Activated CD4-positive, alpha-beta T cell treated with anti-CD3 and anti-CD28 coated beads for 48 hours (primary cell): ENCODE measurements at places on chromosomes 5 and 9.

GRCh38 chr9:128190013-128190412 is 1.4 kb downstream of the CIZ1 start:
- no peak for DNase-seq

DNA sequence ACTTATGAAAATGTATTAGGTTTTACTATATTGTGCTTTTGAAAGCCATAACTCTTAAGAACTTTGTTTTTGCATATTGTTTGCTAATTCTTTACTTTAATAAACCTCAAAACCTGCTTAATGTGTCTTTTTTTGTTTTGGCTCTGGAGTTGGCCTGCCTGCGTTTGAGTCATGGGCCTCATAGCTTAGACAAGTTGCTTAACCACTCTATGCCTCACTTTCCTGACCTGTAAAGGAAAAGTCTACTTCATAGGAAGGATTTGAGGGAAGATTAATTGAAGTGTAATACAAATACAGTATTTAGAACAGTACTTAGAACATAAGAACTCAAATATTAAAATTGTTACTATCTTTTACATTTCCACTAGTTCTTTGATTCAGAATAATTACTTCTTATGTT is 10.3 kb downstream of the SMIM32 start:
- no peak for DNase-seq

DNA sequence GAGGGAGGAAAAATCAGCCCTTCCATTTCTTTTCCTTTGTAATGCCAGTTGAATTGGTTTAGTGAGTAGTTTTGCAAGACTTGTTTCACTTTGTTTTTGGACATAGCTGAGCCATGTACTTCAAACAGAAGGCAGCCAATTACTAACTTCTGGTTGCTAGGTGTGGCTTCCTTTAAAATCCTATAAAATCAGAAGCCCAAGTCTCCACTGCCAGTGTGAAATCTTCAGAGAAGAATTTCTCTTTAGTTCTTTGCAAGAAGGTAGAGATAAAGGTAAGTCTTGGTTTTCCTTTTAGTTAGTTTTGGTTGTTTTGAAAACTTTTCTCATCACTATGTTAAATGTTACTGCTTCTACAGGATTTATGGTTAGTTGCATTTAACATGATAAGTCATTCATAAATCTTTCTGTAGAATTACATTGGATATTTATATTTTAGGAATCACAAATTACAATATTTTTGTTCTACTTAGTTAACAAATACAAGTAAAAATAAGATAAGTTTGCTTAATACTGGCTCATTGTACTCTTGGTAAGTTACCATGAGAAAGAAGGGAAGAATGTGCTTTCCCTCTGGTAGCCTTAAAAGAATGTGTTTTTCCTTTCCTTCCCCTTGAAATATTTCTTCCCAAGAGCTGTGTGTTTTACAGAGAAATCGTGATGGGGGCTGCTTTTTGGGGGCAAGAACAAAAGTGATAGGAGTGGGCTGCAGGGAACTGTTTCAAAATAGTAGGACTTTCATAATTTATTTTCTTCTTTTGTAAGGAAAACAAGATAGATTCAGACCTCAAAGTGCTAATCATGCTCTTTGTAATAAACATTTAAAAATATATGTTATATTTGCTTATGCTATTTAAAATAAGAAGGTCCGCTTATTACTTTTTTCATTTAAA is at the start of gene ANXA1:
Gene ANXA1, plus strand, starts transcription at position 213 of the 890 bp plus-strand sequence. CDS start 6,671 bp downstream, outside the sequence.
- DNase-seq, result no peak

DNA sequence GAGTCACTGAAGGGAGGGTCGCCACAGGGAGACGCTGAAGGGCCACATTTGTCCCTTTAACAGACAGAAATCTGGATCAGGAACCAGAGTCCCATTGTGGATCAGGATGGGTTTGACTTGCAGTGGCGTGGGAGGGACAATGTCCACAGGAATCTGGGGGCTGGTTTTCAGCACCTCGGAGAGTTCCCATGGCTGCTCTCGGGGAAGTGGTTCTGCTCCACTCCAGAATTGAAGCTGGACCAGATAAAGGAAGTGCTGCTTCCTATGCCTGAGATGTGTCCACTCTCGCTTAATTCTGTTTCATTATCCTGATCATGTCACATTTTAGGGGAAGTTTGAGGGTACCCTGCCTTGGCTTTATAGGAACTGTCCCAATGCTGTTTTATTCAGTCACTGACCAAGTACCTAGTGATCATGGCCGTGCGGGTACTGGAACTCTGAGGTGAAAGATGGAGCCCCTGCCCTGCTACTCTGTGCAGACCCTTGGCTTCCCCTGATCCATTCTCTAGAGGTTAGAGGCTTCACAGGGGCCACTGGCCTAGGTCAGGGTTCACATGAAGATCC is 28.7 kb downstream of the ENHO start:
- DNase-seq, result peak; percentile 48

- DNase-seq, result no peak
These were observed 22.3 kb upstream of the OMD start for GRCh38 chr9:92446536-92446935.

DNA sequence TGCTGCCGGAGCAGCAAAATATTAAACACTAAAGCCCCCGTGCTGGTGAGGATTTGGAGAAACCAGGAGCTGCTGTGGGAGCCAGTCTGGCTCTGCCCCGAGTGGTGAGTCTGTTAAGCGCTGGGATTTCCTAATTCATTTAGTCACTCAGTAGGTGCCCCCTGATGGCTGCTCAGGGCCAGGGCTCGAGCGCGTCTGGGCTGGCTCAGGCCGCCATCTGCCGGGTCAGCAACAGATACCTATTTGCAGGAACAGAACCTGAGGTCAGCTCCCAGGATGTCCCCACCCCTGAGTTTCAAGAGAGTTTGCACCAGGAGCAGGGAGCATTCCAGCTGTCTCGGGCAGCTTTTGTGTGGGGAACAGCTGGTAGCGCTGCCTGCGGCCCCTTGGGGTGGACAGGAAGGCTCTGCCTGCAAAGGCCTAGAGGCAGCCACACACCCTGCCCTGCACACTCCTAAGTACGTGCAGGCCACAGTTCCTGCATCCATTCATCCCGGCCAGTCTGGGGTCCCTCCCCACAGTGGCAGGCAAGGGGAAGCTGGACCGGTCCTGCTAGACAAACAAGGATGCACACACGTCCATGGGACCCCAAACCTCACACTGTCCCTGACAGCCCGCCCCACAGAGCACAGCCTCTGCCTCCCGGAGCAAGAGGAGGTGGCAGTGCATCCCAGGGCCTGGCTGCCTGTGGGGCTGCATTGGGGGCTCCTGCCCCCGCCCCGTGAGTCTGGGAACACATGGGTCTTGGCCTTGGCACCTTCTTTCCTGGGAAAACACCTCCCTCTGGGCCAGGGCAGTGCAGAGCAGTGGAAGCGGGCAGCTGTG is 83.7 kb downstream of the ADAMTS2 start:
- DNase-seq, result no peak

GRCh38 chr9:71908825-71909224 is 2.2 kb downstream of the ABHD17B start:
- no peak for DNase-seq

- DNase-seq, result no peak
These were observed 2071.2 kb upstream of the CDH6 start for GRCh38 chr5:29122306-29122705.

- no peak for DNase-seq
These were observed 197.6 kb upstream of the RASA1 start for GRCh38 chr5:87069974-87070608.

DNA sequence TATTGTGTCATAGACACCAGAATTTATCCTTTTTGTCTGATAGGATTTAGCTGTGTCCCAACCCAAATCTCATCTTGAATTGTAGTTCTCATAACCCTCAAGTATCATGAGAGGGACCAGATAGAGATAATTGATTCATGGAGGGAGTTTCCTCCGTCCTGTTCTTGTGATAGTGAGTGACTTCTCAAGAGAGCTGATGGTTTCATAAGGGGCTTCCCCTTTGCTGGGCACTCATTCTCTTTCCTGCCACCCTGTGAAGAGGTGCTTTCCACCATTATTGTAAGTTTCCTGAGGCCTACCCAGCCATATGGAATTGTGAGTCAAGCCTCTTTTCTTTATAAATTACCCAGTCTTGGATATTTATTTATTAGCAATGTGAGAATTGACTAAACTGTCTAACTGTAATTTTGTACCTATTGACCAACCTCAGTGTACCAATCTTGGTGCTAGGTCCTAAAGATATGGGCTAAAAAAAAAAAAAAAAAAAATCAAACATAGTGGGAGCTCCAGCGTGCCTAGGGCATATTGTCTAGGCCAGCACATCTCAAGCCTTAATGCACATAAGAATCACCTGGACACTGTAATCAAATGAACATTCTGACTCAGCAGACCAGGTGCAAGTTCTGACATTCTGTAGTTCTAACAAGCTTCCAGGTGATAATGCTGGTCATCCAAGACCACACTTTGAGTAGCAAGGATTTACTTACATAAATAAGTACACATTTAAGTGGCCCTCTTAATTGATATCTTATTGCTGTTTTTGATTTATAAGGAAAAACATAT is 30.5 kb downstream of the ST8SIA4 start:
- peak; percentile 32 for DNase-seq

GRCh38 chr5:1058083-1058945 is 49.7 kb downstream of the NKD2 start:
- no peak for DNase-seq

GRCh38 chr9:14849851-14850250 is 60.4 kb downstream of the FREM1 start:
- no peak for DNase-seq
